Fibroblast of the aortic adventitia (primary cell): ENCODE measurements at places on chromosomes 4 and X. TPM values are rescaled to one million over a fixed set of nuclear protein-coding genes. Genes with fewer than 3 reads are reported as not detected.

The TRMT44 gene
- 10.8 and 18.9 TPM in 2 replicates for total RNA-seq

The CABS1 gene
- total RNA-seq: not detected in 2 replicates

The S100G gene
- not detected in 2 replicates for total RNA-seq

The CTAG1B gene
- not detected in 2 replicates for total RNA-seq

The NAP1L2 gene
- 0.18 and 0.49 TPM in 2 replicates for total RNA-seq

The CXorf49 gene
- total RNA-seq: not detected in 2 replicates

The TLL1 gene
- 0.09 and 1.5 TPM in 2 replicates for total RNA-seq

The LRCH2 gene
- 3.5 and 11.1 TPM in 2 replicates for total RNA-seq

The TMEM31 gene
- not detected in 2 replicates for total RNA-seq

The TMSB15B gene
- 7.0 and 7.6 TPM in 2 replicates for total RNA-seq

The JADE3 gene
- total RNA-seq: 3.9 and 5.9 TPM in 2 replicates

The GPC3 gene
- total RNA-seq: 16.4 TPM in 1 of 2 replicates, not detected in the other

The PRPS1 gene
- total RNA-seq: 37.9 and 60.9 TPM in 2 replicates

The POU3F4 gene
- not detected in 2 replicates for total RNA-seq

The PRR32 gene
- total RNA-seq: not detected in 2 replicates

The PRKX gene
- total RNA-seq: 5.7 and 7.5 TPM in 2 replicates

The PORCN gene
- 9.1 and 10.1 TPM in 2 replicates for total RNA-seq

The SPANXA1 gene
- not detected in 2 replicates for total RNA-seq

The TLR1 gene
- total RNA-seq: 3.2 and 3.5 TPM in 2 replicates

The ADGRG4 gene
- not detected in 2 replicates for total RNA-seq

The S100P gene
- total RNA-seq: not detected in 2 replicates

The NSUN7 gene
- total RNA-seq: under 0.01 TPM in 1 of 2 replicates, not detected in the other

The PROM1 gene
- total RNA-seq: under 0.01 TPM in 1 of 2 replicates, not detected in the other

The PASD1 gene
- not detected in 2 replicates for total RNA-seq

The VEGFD gene
- 0.90 and 1.6 TPM in 2 replicates for total RNA-seq

The CXCR3 gene
- total RNA-seq: not detected in 2 replicates

The GAGE12E gene
- not detected in 2 replicates for total RNA-seq

The RBMXL3 gene
- total RNA-seq: not detected in 2 replicates

The CENPI gene
- total RNA-seq: 4.3 and 23.4 TPM in 2 replicates

The SLC6A14 gene
- total RNA-seq: not detected in 2 replicates

The P2RY10 gene
- total RNA-seq: not detected in 2 replicates

The MGAT4D gene
- total RNA-seq: not detected in 2 replicates

The DOK7 gene
- not detected in 2 replicates for total RNA-seq

The VCX3B gene
- total RNA-seq: not detected in 2 replicates

The SPRY1 gene
- total RNA-seq: 33.0 and 44.2 TPM in 2 replicates

The GAB3 gene
- total RNA-seq: 1.2 and 4.2 TPM in 2 replicates

The PTTG2 gene
- not detected in 2 replicates for total RNA-seq

The F11 gene
- total RNA-seq: not detected in 2 replicates

The IL2 gene
- not detected in 2 replicates for total RNA-seq

The SMARCA1 gene
- 62.5 and 110 TPM in 2 replicates for total RNA-seq

The HSD17B11 gene
- 46.8 and 297 TPM in 2 replicates for total RNA-seq

The AMOT gene
- 9.1 and 11.0 TPM in 2 replicates for total RNA-seq

The BST1 gene
- 19.7 and 54.9 TPM in 2 replicates for total RNA-seq

The FRG2 gene
- not detected in 2 replicates for total RNA-seq

The TRAM1L1 gene
- total RNA-seq: 3.2 and 4.3 TPM in 2 replicates

The SPANXN3 gene
- not detected in 2 replicates for total RNA-seq

The CENPVL2 gene
- 0.41 TPM in 1 of 2 replicates, not detected in the other for total RNA-seq

The C4orf54 gene
- 0.08 TPM in 1 of 2 replicates, not detected in the other for total RNA-seq

The IL2RG gene
- not detected in 2 replicates for total RNA-seq

The RBM47 gene
- total RNA-seq: 0.72 and 8.3 TPM in 2 replicates

The FGF13 gene
- total RNA-seq: 5.6 and 26.5 TPM in 2 replicates

The STARD8 gene
- 1.1 and 2.9 TPM in 2 replicates for total RNA-seq

The UGT2B11 gene
- total RNA-seq: not detected in 2 replicates

The AFM gene
- total RNA-seq: not detected in 2 replicates

The RAB40A gene
- total RNA-seq: 0.27 and 0.57 TPM in 2 replicates

The MGST2 gene
- 3.6 and 8.0 TPM in 2 replicates for total RNA-seq

The ZGRF1 gene
- total RNA-seq: 16.5 and 26.1 TPM in 2 replicates
